Daoy (cell line): ENCODE measurements at places on chromosomes 5 and 9.

- DNase-seq = no peak
Observed at GRCh38 chr9:18926513-18926912, 106.5 kb downstream of the SAXO1 start.

GRCh38 chr5:119309326-119309725, 46.5 kb upstream of the TNFAIP8 start:
- DNase-seq = no peak

DNA sequence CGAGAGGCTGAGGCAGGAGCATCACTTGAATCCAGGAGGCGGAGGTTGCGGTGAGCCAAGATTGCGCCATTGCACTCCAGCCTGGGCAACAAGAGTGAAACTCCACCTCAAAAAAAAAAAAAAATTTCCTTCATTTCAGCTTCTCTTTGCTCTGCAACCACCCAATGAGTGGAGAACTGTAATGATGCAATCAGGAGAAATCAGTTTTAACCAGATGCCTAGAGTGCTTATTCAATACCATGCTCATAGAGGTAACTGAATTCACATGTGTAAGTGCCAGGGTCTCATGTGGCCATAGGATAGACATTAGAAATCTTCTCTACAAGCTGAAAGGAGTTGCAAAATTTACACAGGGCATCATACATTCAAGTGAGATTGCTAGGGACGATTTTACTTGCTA, 70.6 kb downstream of the HMHB1 start:
- no peak for DNase-seq

DNA sequence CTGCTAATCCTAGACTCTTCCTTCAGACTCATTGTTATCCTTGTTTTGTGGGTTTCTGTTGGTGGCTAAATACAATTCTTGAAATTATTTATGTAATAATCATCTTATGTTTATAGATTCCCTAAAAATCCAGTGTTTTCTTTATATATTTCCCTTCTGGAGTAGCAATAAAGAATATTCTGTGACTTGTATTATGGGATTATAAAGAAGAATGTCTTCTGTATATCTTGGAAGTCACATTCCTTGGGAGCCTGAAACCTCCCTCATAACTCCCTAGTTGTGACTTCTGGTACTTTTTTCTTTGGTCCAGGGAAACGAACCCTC, 356.1 kb downstream of the TMEM167A start:
- DNase-seq = no peak

- DNase-seq = no peak
Observed at GRCh38 chr9:135224921-135225541, 137.6 kb downstream of the OLFM1 start.

GRCh38 chr5:151825445-151825844, 53.7 kb downstream of the G3BP1 start:
- peak; percentile 62 for DNase-seq

DNA sequence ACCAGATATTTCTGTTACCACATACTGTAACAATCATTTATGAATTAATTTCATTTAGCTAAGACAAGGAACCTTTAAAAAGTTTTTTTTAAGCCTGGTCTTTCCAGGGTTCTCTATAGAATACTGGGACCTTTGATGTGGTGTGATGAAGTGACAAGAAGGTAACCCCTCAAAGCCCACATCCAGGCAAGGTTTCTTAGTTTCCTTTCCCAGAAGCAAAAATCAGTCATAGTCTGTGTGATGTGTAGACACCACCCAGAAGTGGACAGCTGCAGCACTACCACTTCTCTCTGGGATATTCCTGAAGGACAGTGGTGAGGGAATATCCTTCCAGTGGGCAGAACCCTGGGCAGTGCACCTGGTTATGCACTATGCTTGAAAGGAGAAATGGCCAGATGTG, 115.6 kb downstream of the TTC39B start:
- no peak for DNase-seq
